Nephron progenitor cell (in vitro differentiated cells): ENCODE measurements at places on chromosomes 16 and 17.

DNA sequence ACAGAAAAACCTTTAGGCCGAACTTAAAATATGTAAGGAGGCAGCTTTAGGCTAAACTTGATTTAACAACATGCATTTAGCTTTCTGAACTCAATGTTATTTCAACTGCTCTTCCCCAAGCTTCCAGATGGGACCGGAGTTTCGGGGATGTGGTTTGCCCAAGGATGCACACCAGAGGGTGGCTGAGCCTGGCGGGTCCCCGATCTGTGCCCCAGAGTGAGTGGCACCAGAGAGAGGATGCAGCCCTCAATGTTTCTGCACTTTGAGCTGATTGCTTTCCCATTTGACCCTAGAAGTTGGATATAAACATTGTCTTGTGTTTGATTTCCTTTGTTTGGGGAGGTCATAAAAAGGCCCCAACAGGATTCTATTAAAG, 348.0 kb upstream of the TNRC6C start:
- H3K4me3 ChIP-seq, result no peak overlapping the region
- no peak for DNase-seq
- H3K36me3 ChIP-seq, result no peaks in the 10 kb centered on the region
- peaks cover 26% of the 10 kb centered on the region for H3K27me3 ChIP-seq

- peaks cover 25% of the 10 kb centered on the region for H3K4me1 ChIP-seq
- no peak within 1 kb of the TSS for H3K27ac ChIP-seq
- H3K27me3 ChIP-seq, result peaks cover 3% of the 10 kb centered on the region
- no peak within 1 kb of the TSS for H3K4me3 ChIP-seq
- peak; percentile 95 for DNase-seq
Measured at GRCh38 chr17:4967539-4968485, at the start of gene SPAG7. Gene SPAG7 (minus strand): TSS chr17:4967817. CDS start chr17:4967804, 13 bp downstream.

- H3K27me3 ChIP-seq, result no peaks in the 10 kb centered on the region
- no peak overlapping the region for H3K4me3 ChIP-seq
- H3K36me3 ChIP-seq, result peaks cover 35% of the 10 kb centered on the region
- peaks cover 5% of the 10 kb centered on the region for H3K4me1 ChIP-seq
- no peak for DNase-seq
Measured at GRCh38 chr17:68048996-68049395, 13.5 kb downstream of the KPNA2 start.

- H3K4me1 ChIP-seq, result peaks cover 28% of the 10 kb centered on the region
- DNase-seq, result peak; percentile 19
- peaks cover 33% of the 10 kb centered on the region for H3K27me3 ChIP-seq
- no peak overlapping the region for H3K4me3 ChIP-seq
Measured at GRCh38 chr17:73719588-73720071, 75.4 kb upstream of the SDK2 start.

DNA sequence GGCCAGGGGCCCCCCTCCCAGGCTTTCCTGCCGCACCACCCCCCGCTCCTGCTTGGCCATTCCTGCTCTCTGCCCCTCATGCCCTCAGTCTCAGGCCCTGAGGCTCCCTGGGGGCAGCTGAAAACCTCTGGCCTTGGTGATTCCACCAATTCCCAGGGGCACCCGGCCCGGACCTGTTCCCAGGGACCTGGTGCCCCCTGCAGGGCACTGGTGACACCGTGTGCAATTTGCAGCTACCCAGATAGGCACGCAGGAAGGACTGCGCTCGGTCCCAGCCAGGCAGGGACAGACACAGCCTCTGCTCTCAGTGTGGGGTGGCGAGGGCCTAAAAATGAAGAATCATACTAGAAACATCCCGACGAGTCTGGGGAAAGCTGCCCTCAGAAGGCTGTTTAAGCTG, 13.4 kb downstream of the WFDC1 start:
- no peak overlapping the region for H3K4me3 ChIP-seq
- no peaks in the 10 kb centered on the region for H3K36me3 ChIP-seq
- DNase-seq, result peak; percentile 78

- no peak for DNase-seq
- H3K27me3 ChIP-seq, result peaks cover 54% of the 10 kb centered on the region
- no peak overlapping the region for H3K4me3 ChIP-seq
- peaks cover 46% of the 10 kb centered on the region for H3K4me1 ChIP-seq
- no peaks in the 10 kb centered on the region for H3K36me3 ChIP-seq
- no peak overlapping the region for H3K27ac ChIP-seq
Measured at GRCh38 chr17:82330322-82331239, 3.0 kb downstream of the SECTM1 start.

- no peak overlapping the region for H3K27ac ChIP-seq
- H3K4me3 ChIP-seq, result no peak overlapping the region
- peaks cover 38% of the 10 kb centered on the region for H3K4me1 ChIP-seq
Measured at GRCh38 chr17:29066606-29067005, 23.7 kb downstream of the PIPOX start.

DNA sequence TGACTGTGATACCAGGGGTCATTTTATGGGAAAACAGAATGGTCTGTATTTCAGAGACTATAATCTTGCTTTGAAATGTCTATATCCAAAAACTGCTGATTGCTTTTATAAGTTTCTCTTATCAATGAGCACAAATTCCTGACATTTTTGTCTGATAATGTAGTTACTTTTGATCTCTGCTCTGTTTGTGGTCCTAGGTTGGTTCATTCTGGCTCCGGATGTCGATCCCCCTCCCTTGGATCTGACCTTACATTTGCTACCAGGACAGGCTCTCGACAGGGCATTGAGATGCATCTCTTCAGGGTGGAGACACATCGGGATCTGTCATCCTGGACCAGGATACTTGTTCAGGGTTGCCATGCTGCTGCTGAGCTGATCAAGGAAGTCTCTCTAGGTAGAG, 27.3 kb upstream of the VPS4A start:
- H3K4me1 ChIP-seq, result no peaks in the 10 kb centered on the region
- H3K36me3 ChIP-seq, result peaks cover 29% of the 10 kb centered on the region
- H3K27me3 ChIP-seq, result peaks cover 3% of the 10 kb centered on the region
- H3K27ac ChIP-seq, result no peak overlapping the region

DNA sequence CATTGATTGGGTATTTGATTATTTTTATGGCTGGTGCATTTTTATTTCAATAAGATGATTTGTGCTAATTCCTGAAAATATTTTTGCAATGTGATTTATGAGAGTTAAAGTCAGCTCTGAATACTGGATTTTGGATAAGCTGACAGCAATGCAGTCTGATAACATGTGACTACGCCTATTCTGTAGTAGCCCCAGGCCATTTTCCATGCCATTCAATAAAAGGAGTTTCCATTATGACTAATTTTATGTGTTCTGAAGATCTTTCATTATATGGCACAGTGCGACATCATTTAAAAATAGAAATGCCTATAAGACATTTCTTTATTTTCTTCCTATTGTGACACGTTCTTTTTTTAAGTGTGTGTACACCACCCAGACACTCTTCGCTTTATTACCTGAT, 46.3 kb downstream of the KCNJ2 start:
- DNase-seq, result no peak
- no peak overlapping the region for H3K27ac ChIP-seq
- no peaks in the 10 kb centered on the region for H3K36me3 ChIP-seq
- no peak overlapping the region for H3K4me3 ChIP-seq

DNA sequence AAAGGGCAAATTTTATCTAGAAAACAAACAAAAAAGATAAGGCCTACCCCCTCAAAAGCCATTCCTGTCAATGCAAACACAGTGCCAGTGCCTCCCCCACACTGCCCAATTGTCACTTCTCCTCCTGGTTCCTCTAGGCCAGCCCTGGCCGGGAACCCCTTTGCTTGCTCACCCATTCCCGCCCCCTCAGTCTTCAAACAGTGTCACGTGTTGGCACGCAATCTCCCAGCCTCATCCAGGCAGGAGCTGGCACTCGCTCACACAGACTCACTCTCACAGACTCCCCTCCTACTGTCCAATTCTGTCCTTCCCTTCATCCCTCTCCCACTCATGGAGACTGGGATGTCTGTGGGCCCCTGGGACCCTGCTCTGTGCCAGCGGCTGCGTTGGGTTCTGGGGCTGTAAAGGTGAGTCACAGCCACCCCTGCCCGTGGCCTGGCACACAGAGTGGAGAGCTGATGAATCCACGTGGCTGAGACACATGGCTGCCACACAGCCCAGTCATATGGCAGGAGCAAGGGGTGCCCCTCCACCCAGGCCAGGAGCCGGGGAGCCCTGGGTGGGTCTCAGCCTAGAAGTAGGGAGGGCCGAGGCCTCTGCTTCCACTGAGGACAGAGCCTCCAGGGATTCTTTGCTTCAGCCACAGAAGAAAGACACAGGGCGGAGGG, 54.8 kb downstream of the VAC14 start:
- DNase-seq, result no peak
- peaks cover 6% of the 10 kb centered on the region for H3K27me3 ChIP-seq
- H3K4me1 ChIP-seq, result peaks cover 58% of the 10 kb centered on the region
- no peak overlapping the region for H3K4me3 ChIP-seq
- peaks cover 18% of the 10 kb centered on the region for H3K36me3 ChIP-seq

GRCh38 chr17:66580184-66580955, 254.5 kb upstream of the CACNG5 start:
- no peak overlapping the region for H3K4me3 ChIP-seq
- no peaks in the 10 kb centered on the region for H3K27me3 ChIP-seq
- H3K4me1 ChIP-seq, result peaks cover 65% of the 10 kb centered on the region
- DNase-seq, result peak; percentile 43
- peaks cover 10% of the 10 kb centered on the region for H3K36me3 ChIP-seq

DNA sequence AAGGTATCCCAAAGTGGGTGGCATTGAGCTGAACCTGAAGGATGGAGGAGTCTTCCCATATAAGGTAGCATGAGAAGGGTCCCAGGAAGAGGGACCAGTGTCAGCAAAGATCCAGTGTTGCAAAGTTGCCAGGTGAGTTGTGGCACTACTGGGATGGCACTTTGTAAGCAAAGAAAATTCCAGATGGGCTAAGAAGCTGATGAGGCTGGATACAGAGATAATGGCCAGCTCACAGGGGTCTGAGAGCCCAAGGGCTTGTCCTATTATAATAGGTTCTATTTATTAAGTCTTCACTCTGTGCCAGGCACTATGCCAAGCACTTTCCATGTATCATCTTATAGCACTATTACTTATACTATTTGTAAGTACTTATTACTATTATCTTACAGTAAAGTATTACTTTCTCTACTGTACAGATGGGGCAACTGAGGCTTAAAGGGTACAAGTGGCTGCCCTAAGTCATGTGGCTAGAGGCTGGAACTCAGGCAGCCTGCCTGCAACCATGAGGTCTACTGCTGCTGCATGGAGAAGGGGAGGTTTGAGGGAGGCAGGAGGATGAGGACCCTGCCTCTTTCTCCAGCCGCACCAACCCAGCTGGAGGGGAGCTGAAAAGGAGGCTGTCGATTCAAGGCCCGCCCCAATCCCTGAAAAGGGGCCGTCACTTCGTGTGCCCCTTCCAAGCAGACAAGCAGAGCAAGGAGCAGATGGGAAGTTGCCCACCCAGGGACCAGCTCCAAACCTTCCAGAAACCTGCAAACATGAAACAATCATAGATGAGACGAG, 86.5 kb downstream of the C16orf78 start:
- no peaks in the 10 kb centered on the region for H3K36me3 ChIP-seq
- peaks cover 34% of the 10 kb centered on the region for H3K4me1 ChIP-seq
- H3K4me3 ChIP-seq, result no peak overlapping the region
- H3K27me3 ChIP-seq, result peaks cover 33% of the 10 kb centered on the region
- H3K27ac ChIP-seq, result no peak overlapping the region

- peaks cover 50% of the 10 kb centered on the region for H3K4me1 ChIP-seq
- DNase-seq, result no peak
- no peak overlapping the region for H3K4me3 ChIP-seq
- H3K36me3 ChIP-seq, result peaks cover 5% of the 10 kb centered on the region
- peak overlapping the region; percentile 93 for H3K27ac ChIP-seq
Measured at GRCh38 chr16:82328881-82329469, 159.0 kb upstream of the MPHOSPH6 start.

- H3K27ac ChIP-seq, result no peak overlapping the region
- no peaks in the 10 kb centered on the region for H3K36me3 ChIP-seq
- no peak overlapping the region for H3K4me3 ChIP-seq
- peaks cover 21% of the 10 kb centered on the region for H3K27me3 ChIP-seq
Measured at GRCh38 chr16:55035029-55035428, 104.4 kb downstream of the IRX5 start.

- no peaks in the 10 kb centered on the region for H3K36me3 ChIP-seq
- DNase-seq, result no peak
- no peak overlapping the region for H3K27ac ChIP-seq
- H3K4me3 ChIP-seq, result no peak overlapping the region
Measured at GRCh38 chr17:56756536-56756935, 77.2 kb downstream of the C17orf67 start.

GRCh38 chr17:39928858-39929645, 1.5 kb downstream of the LRRC3C start:
- no peaks in the 10 kb centered on the region for H3K36me3 ChIP-seq
- H3K4me3 ChIP-seq, result peak overlapping the region; percentile 38
- no peak for DNase-seq

DNA sequence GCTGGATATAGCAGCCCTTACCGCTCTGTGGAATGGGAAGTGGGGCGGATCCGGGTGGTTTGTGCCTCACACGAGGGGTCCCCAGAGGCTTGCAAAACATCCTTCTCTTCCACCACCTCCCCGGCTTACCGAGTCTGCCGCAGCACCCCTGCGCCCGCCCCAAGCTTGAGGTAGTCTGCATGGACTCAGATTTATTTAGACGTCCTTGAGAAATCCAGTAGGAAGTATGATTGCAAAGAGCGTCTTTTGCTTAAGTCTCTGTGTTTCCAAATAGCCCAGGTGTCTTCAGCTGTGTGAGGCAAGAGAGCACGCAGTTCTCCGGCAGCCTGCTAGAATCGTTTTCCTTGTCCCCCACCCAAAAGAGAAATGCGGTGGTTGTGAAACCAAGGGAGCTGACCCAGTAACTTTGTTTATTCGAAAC, 2.4 kb downstream of the KIAA0513 start:
- no peaks in the 10 kb centered on the region for H3K36me3 ChIP-seq
- peaks cover 32% of the 10 kb centered on the region for H3K27me3 ChIP-seq
- H3K4me3 ChIP-seq, result peak overlapping the region; percentile 45
- no peak for DNase-seq

DNA sequence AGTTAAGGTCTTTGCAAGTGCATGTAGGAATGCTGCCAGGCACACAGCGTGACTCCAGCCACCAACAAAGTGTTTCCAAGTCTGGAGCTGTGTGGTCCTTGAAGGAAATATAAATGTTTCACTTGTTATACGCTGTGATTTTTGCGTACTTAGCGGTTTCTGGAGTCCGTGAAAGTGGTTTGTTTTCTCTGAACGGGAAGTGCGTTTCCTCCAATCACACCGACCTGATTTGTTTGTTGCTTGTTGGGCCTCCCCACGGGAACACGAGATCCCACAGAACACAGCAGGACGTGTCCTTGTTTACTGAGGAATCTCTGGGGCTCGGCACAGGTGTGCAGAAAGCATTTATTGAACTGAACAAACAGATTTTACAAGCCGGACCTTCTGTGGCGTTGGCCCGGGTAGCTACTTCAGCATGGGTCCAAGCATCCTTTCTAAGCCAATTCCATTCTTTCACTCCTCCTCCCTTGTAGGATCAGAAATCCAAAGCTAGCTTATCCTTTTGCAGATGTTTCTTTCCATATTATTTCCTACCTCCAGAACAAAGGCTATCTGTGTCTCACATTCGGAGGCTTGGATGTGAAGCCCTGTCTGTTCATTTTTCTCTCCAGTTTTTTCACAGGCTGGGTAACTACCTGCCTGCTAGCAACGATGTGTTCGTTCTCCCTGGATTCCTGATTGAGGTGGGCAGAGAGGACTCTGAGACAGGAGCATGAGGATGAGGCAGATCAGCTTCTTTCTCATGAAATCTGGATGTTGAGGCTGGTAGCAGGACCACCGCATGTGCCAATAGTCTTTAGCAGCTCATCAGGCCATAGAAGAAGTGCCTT, 44.6 kb downstream of the ABAT start:
- H3K27me3 ChIP-seq, result peaks cover 13% of the 10 kb centered on the region
- DNase-seq, result no peak
- peaks cover 18% of the 10 kb centered on the region for H3K36me3 ChIP-seq
- no peak overlapping the region for H3K4me3 ChIP-seq
- H3K4me1 ChIP-seq, result peaks cover 11% of the 10 kb centered on the region

- H3K36me3 ChIP-seq, result peaks cover 13% of the 10 kb centered on the region
- peaks cover 3% of the 10 kb centered on the region for H3K27me3 ChIP-seq
- no peak overlapping the region for H3K27ac ChIP-seq
- H3K4me3 ChIP-seq, result no peak overlapping the region
- no peaks in the 10 kb centered on the region for H3K4me1 ChIP-seq
- DNase-seq, result no peak
Measured at GRCh38 chr17:68231541-68231940, 16.3 kb upstream of the AMZ2 start.
